ENCODE measurements at places on chromosomes 4 and X. TPM values are rescaled to one million over a fixed set of nuclear protein-coding genes. Genes with fewer than 3 reads are reported as not detected.

DNA sequence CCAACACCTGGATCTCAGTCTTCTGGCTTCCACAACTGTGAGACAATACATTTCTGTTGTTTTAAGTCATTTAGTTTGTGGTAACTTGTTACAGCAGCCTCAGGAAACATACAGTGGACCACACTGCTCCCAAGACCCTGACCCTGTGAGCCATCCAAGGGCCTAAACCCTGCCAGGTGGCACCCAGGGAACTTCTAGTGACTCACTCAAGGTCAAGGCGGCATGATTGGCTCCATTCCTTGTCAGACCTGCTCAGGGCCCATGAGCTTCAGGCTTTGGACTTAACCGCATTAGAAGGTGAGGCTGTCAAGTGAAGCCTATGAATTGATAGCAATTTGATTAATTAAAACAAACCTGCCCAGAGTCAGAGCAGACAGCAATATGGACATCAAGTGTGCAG, 165.7 kb upstream of the MAMLD1 start:
- no peak for DNase-seq

The CSAG3 gene
- not detected for total RNA-seq

The CDS1 gene
- 0.17 TPM for total RNA-seq

DNA sequence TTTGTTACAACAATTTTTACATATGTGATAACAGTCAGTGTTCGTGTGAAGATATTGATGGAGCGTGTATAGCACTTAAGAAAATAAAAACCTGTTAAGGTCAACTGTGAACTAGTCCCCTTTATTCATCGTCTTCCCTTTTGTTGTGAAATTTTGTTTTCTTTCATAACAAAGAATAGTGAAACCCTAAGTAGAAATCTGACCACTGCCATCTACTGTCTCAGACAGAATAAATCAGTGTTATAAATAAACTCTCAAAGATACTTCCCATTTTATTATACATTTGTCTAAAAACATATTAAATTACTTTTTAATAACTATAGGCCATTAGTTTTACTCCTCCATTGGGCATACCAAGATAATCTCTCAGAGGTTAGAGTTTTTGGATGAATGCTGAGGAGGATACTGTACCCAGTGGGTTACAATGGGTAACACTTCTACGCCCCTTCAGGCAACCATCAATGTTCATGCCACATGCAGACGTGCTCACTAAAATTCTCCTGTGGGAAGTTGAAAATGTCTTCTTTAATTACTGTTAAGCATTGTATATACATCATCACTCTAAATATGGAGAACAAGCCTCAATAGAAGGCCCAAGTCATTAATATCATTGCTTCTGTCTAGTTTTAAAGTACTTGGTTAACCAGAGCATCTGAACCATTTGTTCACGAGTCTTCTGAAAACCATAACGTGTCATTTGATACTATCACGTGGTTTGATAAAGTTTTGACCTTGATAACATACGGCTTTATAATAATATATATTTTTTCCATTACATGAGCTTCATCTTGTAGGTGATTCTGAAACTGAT, 171.2 kb downstream of the TMA16 start:
- DNase-seq = peak; percentile 27

The MND1 gene
- 15.8 TPM for total RNA-seq

The GNPDA2 gene
- 32.3 TPM for total RNA-seq

DNA sequence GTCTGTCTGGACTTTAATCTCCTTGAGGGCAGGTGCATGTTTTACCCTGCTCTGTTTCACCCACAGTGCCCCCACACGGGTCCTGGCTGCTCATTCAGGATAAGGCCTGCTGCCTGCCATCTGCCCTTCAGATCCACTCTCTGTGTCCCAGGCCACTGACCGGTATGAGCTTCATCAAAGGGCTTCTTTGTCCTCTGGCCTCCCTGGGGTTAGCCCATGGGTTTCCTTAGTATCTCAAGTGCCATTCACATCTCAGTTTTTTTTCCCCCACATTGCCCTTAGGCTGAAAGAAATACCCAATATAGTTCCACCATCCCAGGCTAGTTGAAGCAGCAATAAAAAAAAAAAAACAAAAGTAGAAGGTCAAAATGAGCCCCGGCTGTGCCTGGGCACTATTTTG, 9.3 kb downstream of the CD99L2 start:
- DNase-seq = no peak

The PDE5A gene
- total RNA-seq = 1.6 TPM

- no peak for DNase-seq
Measured at GRCh38 chrX:7242613-7243012, 94.7 kb upstream of the PUDP start.

The RTL9 gene
- 0.11 TPM for total RNA-seq

DNA sequence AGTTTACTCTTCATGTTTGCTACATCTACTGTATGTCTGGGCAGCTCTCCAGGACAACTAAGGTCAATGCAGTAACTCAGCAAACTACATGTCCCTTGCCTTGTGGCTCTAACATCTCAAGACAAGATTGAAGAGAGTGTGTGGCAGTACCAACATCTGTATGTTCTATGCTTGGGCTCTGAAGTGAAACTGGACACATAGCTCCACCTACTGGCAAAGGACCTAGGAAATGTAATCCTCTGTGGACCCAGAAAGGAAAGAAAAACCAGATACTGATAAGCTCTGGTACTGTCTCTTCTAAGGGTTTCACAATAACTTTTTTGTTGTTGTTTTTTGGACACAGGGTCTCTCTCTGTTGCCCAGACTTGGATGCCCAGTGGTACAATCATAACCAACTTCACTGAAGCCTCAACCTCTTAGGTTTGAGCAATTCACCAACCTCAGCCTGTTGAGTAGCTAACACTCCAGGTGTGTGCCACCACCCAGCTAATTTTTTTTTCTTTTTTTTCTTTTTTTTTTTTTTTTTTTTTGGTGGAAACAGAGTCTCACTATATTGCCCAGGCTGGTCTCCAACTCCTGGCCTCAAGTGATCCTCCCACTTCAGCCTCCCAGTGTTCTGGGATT, 64.1 kb downstream of the QDPR start:
- DNase-seq = peak; percentile 72

- peak; percentile 84 for DNase-seq
Measured at GRCh38 chr4:68874507-68874906, 58.7 kb downstream of the UGT2B10 start.

GRCh38 chr4:120948382-120948781, 25.9 kb upstream of the PRDM5 start:
- no peak for DNase-seq

- no peak for DNase-seq
Measured at GRCh38 chr4:22202246-22202974, 253.8 kb upstream of the KCNIP4 start.

The KLF8 gene
- total RNA-seq = 2.2 TPM

The SLC25A14 gene
- total RNA-seq = 20.2 TPM

The DCAF12L2 gene
- not detected for total RNA-seq

The COL4A5 gene
- 20.7 TPM for total RNA-seq

DNA sequence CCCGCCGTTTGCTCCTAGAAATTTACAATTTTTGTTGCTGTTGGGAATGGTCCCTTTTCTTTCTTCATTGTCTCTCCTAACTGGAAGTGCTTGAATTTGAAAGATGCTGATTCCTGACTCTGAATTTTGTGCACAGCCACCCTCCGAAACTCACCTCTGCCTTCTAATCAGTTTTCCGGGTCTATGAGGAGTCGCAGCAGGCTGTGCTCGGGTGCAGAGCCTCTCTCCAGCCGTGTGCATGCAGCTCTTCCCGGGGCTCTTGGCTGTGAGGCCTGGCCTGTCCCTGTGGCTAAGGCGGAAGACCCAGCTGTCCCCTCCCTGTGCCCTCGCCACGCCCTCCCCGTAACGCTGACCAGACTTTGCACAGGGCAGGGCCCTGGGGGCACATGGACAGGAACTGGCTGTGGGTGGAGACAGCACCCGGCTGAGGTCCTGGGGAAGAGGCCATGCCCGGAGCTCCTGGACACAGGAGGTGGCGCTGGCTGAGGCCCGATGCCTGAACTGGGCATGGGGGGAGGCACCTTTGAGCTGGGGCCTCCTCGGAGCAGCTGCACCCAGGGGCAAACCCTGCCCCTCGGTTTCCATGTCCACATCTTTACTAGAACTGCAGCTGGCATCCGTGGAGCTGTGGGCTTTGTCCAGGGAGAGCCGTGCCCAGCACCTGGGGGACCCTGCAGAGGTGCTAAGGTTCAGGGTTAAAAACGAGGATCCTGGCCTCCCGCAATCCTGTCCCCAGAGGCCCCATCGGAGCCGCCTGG, 32.6 kb upstream of the SPON2 start:
- DNase-seq = no peak

GRCh38 chrX:55143621-55144020, 54.8 kb downstream of the PAGE2 start:
- no peak for DNase-seq

- no peak for DNase-seq
Measured at GRCh38 chr4:4720646-4721045, 138.8 kb upstream of the MSX1 start.

DNA sequence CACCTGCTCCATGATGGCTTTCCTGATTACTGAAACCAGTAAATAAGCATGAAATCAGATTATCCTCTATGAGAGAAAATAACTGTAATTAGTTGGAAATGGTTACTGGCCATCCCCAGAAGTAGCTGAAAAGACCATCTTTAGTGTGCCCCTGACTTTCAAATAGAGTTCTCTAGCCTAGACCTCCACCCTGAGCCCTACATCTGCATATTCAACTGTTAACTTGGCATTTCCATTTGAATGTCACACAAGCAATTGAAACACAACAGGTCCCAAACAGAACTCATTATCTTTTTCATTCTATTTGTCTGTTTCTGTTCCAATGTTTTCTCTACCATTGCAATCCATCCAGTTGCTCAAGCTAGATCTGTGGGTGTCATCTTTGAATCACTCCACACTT, 952.3 kb downstream of the RPA4 start:
- DNase-seq = no peak

DNA sequence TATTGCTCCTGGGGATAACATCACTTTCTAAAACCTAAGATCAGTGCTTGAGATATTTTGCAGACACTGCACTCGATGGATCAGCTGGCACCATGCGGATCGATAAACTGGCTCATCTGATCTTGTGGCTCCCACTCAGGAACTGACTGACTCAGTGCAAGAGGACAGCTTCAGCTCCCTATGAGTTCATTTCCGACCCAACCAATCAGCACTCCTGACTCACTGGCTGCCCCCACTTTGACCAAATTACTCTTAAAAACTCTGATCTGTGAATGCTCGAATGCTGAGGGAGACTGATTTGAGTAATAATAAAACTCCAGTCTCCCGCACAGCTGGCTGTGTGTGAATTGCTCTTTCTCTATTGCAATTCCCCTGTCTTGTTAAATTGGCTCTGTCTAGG, 110.1 kb downstream of the ANAPC4 start:
- no peak for DNase-seq

- no peak for DNase-seq
Measured at GRCh38 chrX:31092970-31093638, 21.3 kb upstream of the FTHL17 start.

The AWAT1 gene
- not detected for total RNA-seq

The HS6ST2 gene
- not detected for total RNA-seq

- no peak for DNase-seq
Measured at GRCh38 chrX:7841084-7841805, 1.7 kb upstream of the VCX start.

DNA sequence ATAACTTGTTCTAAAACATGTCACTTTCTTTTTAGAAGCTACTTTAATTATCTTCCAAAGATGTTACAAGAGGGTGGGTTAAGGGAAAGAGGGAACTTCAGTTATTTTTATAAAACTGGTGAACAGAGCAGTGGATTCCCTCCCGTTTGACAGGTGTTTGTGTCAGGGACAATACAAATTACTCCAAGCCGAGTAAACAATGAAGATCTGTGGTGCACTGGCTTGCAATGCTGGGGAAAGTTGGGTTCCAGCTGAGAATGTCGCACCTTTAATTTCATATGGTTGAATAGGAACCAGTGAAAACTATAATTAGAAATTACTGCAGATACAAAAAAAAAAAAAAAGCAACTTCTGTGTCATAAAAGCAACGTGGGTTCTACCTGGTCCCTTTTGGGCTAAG, 98.6 kb upstream of the TTC29 start:
- no peak for DNase-seq

DNA sequence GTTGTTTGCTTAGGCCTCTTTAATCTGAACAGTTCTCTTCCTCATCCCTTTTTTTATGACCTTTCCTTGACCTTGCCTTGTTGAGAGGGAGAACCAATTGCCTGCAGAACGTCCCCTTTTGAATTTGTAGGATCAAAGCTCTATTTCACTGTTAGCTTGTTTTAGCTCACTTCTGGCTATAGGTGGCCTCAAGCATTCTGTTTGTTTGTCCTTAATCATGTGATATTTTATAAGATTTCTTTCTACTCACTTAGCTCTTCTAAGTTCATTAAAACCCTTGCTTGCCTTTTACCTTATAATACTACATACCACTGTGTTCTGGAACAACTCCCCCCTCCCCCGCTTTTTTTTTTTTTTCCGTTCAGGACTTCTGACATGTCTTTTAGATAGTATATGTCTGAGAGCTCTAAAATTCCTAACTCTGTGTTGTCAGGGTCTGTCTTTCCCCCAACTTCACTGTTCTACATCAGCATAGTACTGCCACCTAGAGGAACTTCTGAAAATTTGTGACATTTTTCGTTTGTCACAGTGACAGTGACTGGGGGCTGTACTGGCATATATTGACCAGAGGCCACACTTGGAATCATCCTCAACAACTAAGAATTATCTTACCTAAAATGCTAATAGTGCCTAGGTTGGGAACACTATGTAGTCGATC, 128.5 kb downstream of the LARP7 start:
- DNase-seq = peak; percentile 22

- no peak for DNase-seq
Measured at GRCh38 chr4:90718931-90719330, 591.7 kb downstream of the CCSER1 start.

The GUCY1A1 gene
- total RNA-seq = not detected

The SPACA5 gene
- not detected for total RNA-seq

GRCh38 chr4:55138367-55138766, 13.0 kb upstream of the KDR start:
- no peak for DNase-seq

- no peak for DNase-seq
Measured at GRCh38 chr4:55143858-55144257, 18.5 kb upstream of the KDR start.

The MAGEB10 gene
- not detected for total RNA-seq

- no peak for DNase-seq
Measured at GRCh38 chr4:151799417-151800012, 38.7 kb upstream of the GATB start.

The RRH gene
- total RNA-seq = not detected

The SLC26A1 gene
- total RNA-seq = not detected

The EFHC2 gene
- total RNA-seq = 0.17 TPM

DNA sequence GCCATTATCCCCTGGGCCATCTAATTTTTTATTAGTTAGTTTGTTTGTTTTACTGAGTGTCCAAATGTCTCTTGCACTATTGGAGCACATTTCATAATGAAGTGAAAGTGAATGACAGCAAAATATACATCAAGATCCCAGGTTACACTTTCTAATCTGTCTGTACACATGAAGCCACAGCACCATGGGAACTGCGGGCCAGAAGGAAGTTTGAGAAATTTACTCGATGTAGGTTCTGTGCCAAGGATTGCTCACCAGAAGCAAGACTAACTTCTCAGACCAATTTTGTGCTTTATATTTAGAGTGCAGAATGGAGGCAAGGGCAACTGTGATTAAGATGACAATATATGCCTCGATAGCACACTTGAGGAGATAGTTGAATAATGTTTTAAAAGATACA, 258.0 kb downstream of the COL25A1 start:
- DNase-seq = no peak
